ENCODE measurements at places on chromosomes 13 and 19. TPM values are rescaled to one million over a fixed set of nuclear protein-coding genes. Genes with fewer than 3 reads are reported as not detected.

Gene MUC16
- total RNA-seq, result 0.41 TPM

DNA sequence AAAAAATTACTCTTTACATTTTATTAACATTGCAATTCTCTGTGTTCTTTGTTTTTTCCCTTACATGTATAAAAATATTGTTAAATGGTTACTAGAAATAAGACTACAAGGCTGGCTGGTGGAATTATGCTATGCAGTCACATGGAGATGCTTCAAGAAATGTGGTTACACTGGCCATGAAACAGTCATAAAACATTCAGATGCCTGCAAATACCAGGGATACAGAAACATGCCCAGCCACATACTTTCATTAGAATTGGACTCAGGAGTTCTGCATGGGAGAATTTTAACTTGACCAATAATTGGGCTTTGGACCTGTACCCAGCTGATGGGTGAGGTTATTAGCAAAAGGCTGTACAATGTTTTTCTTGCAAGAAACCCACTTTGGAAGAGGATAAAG, 1407.7 kb upstream of the SLC10A2 start:
- no peaks in the 10 kb centered on the region for H3K4me1 ChIP-seq
- no peak overlapping the region for H3K27ac ChIP-seq
- no peak for DNase-seq
- H3K36me3 ChIP-seq, result no peaks in the 10 kb centered on the region
- H3K27me3 ChIP-seq, result no peaks in the 10 kb centered on the region
- H3K4me3 ChIP-seq, result no peak overlapping the region

DNA sequence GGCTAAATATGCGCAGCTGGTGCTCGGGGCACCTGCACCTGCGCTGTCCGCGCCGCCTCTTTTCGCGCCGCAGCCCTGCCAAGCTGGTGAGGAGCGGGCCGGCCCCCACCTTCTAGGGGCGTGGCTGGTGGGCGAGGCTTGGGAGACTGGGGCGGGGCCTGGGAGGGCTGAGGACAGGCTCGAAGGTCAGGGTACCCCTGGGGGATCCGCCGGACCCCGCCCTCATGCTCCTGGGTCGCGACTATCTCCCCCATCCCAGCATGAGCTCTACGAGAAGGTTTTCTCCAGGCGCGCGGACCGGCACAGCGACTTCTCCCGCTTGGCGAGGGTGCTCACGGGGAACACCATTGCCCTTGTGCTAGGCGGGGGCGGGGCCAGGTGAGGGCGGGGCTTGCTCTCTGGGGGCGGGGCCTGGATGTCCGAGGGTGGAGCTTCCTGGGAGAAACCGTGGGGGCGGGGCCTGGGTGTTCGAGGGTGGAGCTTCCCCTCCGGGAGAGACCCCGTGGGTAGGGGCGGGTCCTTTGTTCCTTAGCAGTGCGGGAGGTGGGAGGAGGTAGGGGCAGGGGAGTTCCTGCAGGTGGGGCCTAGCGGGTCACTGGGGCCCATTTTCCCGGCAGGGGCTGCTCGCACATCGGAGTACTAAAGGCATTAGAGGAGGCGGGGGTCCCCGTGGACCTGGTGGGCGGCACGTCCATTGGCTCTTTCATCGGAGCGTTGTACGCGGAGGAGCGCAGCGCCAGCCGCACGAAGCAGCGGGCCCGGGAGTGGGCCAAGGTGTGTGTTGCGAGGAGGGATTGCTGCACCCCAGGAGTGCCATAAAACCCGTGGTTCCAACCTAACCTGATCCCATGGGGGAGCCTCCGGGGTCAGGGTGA, 19.7 kb downstream of the PNPLA6 start:
- no peak overlapping the region for H3K4me3 ChIP-seq
- peak; percentile 74 for DNase-seq
- H3K27me3 ChIP-seq, result no peaks in the 10 kb centered on the region
- no peak overlapping the region for H3K27ac ChIP-seq
- peaks cover 84% of the 10 kb centered on the region for H3K36me3 ChIP-seq

Gene MRPL54
- total RNA-seq, result 59.7 TPM

Gene SYNGR4
- not detected for total RNA-seq

GRCh38 chr19:49988007-49988406, 27.0 kb upstream of the SIGLEC11 start:
- no peak overlapping the region for H3K4me3 ChIP-seq
- peaks cover 76% of the 10 kb centered on the region for H3K36me3 ChIP-seq
- no peaks in the 10 kb centered on the region for H3K4me1 ChIP-seq
- no peaks in the 10 kb centered on the region for H3K27me3 ChIP-seq
- H3K27ac ChIP-seq, result no peak overlapping the region

GRCh38 chr19:39823686-39824085, 10.3 kb downstream of the DYRK1B start:
- peaks cover 32% of the 10 kb centered on the region for H3K36me3 ChIP-seq
- H3K27ac ChIP-seq, result peak overlapping the region; percentile 76
- H3K4me3 ChIP-seq, result peak overlapping the region; percentile 86
- H3K27me3 ChIP-seq, result no peaks in the 10 kb centered on the region

DNA sequence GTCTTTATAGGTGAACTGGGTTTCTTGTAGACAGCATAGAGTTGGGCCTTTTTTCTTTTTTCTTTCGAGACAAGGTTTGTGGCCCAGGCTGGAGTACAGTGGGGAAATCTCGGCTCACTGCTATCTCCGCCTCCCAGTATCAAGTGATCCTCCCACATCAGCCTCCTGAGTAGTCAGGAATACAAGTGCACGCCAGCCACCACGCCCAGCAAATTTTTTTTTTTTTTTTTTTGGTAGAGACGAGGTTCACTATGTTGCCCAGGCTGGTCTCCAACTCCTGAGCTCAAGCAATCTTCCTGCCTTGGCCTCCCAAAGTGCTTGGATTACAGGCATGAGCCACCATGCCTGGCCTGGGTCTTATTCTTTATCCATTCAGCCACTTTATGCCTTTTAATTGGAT, 5.1 kb upstream of the CALM3 start:
- DNase-seq, result no peak
- H3K27ac ChIP-seq, result no peak overlapping the region
- no peaks in the 10 kb centered on the region for H3K36me3 ChIP-seq
- no peak overlapping the region for H3K4me3 ChIP-seq

Gene KIR3DL2
- 0.35 TPM for total RNA-seq

- H3K4me3 ChIP-seq, result peak overlapping the region; percentile 3
- H3K27ac ChIP-seq, result peak overlapping the region; percentile 72
- peaks cover 38% of the 10 kb centered on the region for H3K4me1 ChIP-seq
- H3K27me3 ChIP-seq, result no peaks in the 10 kb centered on the region
- DNase-seq, result no peak
- H3K36me3 ChIP-seq, result no peaks in the 10 kb centered on the region
Measured at GRCh38 chr13:30739761-30740642, 4.7 kb downstream of the ALOX5AP start.

DNA sequence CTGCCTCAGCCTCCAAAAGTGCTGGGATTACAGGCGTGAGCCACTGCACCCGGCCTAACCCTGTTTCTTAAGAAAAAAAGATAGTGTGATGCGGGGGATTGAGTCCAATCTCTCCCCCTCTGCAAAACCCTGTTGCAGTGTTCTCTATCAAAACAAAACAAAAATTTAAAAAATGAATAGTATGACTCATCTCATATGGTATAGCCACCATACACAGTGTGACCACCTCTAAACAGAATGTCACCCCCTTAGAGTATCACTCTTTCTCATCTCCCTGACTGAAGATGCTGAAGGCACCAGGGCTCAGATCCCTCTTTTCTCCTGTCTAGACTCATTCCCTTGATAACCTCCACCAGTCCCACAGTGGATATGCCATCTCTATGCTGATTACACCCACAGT, 6.8 kb upstream of the ERF start:
- no peaks in the 10 kb centered on the region for H3K4me1 ChIP-seq
- H3K27me3 ChIP-seq, result no peaks in the 10 kb centered on the region
- no peak overlapping the region for H3K27ac ChIP-seq
- no peak for DNase-seq
- H3K4me3 ChIP-seq, result no peak overlapping the region

DNA sequence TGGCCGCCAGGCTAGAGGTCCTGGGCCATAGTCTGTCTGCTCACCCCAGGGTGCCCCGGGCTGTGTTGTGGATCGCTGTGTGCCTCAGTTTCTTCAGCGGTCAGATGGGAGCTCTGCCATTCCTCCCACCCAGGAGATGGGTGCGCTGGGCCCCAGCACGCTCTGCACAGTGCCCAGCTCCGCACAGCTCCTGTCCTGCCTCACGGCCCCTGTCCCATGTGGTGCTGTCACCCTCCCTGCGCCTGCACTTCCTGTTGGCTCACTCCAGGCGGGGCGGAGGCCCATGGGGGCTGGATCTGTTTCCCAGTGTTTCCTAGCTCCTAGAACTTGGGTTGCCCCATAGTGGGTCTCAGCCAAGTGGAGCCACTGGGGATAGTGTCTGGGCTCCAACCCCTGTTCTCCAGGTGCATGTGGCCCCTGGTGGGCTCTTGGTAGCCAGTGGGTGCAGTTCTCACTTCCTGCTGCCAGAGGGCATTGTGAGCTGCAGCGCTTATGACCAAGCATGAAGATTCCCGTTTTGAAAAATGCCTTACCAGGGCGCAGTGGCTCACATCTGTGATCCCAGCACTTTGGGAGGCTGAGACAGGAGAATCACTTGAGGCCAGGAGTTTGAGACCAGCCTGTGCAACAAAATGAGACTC, 69.8 kb downstream of the KDM4B start:
- H3K27ac ChIP-seq, result no peak overlapping the region
- H3K36me3 ChIP-seq, result peaks cover 34% of the 10 kb centered on the region
- no peaks in the 10 kb centered on the region for H3K27me3 ChIP-seq
- H3K4me3 ChIP-seq, result no peak overlapping the region
- H3K4me1 ChIP-seq, result peaks cover 8% of the 10 kb centered on the region

Gene FPR1
- total RNA-seq, result 53.3 TPM

GRCh38 chr19:11538232-11539036, at the start of gene CNN1:
TSS of gene CNN1 (plus strand) at chr19:11538851. CDS start at chr19:11538928, 77 bp downstream.
- peak within 1 kb of the TSS; percentile 30 for H3K4me3 ChIP-seq
- H3K27me3 ChIP-seq, result peaks cover 11% of the 10 kb centered on the region
- no peak within 1 kb of the TSS for H3K27ac ChIP-seq
- H3K36me3 ChIP-seq, result no peaks in the 10 kb centered on the region
- no peak for DNase-seq

DNA sequence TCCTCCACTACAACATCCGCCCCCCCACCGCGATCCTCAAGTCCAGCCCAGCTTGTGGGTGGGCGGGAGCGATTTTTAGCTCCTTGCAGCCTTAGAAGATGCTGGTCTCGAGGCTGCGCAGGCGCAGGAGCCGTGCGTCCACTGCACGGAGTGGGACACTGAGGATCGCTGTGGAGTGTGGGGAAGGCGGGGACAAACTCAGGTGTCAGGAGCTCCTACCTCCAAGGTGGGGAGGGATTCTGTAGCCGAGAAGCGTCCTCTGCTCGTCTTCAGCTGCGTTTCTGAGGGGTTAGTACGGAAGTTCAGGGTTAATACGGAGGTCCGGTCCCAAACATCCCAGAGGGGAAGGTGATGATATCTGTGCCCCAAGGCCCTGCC, at the start of gene RTBDN:
Gene RTBDN, minus strand, starts transcription at position 14 of the 378 bp plus-strand sequence. CDS start 4,600 bp downstream, outside the sequence.
- H3K27ac ChIP-seq, result no peak within 1 kb of the TSS
- no peaks in the 10 kb centered on the region for H3K36me3 ChIP-seq
- H3K27me3 ChIP-seq, result peaks cover 91% of the 10 kb centered on the region
- no peak for DNase-seq
- H3K4me3 ChIP-seq, result peak within 1 kb of the TSS; percentile 40

Gene ZNF578
- 1.5 TPM for total RNA-seq

- no peak overlapping the region for H3K27ac ChIP-seq
- H3K4me3 ChIP-seq, result no peak overlapping the region
- DNase-seq, result no peak
- no peaks in the 10 kb centered on the region for H3K27me3 ChIP-seq
- no peaks in the 10 kb centered on the region for H3K36me3 ChIP-seq
Measured at GRCh38 chr13:93260591-93260990, 34.0 kb downstream of the GPC6 start.

DNA sequence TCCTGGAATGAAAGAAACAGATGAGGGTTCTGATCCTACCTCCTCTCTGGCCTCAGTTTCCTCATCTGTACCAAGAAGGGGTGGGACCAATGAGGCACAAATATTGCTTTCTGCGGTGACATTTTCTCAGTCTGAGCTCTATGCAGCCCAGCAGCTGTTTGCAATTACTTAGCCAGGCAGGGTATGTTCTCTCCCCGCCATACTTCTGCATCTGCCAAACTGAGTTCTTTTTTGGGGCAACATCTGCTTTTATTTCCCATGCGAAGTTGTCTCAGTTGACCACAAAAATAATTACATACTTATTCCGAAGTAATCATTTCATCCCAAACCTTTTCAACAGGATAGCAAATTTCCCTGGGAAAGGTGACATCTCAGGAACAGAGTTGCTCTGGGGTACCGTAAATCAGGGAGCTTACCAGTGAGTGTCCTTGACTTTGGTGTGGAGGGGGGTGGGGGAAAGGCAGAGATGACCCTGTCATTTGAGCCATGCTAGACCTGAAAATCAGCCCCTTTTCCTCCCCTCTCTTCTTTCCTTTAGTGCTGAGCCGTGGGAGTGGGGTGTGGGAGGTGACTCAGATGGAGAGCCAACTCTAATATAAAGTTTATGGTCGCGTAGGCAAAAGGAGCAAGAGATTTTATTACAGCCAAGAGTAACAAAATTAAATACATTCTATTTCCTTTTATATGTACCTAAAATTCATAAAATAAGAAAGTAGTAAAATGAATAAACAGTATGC, 165.7 kb upstream of the KL start:
- no peaks in the 10 kb centered on the region for H3K4me1 ChIP-seq
- H3K27ac ChIP-seq, result no peak overlapping the region
- DNase-seq, result no peak
- H3K27me3 ChIP-seq, result no peaks in the 10 kb centered on the region

- H3K4me3 ChIP-seq, result no peak overlapping the region
- no peaks in the 10 kb centered on the region for H3K36me3 ChIP-seq
- no peak overlapping the region for H3K27ac ChIP-seq
- no peaks in the 10 kb centered on the region for H3K4me1 ChIP-seq
- no peak for DNase-seq
Measured at GRCh38 chr19:4291184-4291732, 10.9 kb downstream of the TMIGD2 start.

Gene TYROBP
- total RNA-seq, result 367 TPM

Gene OR10H4
- total RNA-seq, result not detected

DNA sequence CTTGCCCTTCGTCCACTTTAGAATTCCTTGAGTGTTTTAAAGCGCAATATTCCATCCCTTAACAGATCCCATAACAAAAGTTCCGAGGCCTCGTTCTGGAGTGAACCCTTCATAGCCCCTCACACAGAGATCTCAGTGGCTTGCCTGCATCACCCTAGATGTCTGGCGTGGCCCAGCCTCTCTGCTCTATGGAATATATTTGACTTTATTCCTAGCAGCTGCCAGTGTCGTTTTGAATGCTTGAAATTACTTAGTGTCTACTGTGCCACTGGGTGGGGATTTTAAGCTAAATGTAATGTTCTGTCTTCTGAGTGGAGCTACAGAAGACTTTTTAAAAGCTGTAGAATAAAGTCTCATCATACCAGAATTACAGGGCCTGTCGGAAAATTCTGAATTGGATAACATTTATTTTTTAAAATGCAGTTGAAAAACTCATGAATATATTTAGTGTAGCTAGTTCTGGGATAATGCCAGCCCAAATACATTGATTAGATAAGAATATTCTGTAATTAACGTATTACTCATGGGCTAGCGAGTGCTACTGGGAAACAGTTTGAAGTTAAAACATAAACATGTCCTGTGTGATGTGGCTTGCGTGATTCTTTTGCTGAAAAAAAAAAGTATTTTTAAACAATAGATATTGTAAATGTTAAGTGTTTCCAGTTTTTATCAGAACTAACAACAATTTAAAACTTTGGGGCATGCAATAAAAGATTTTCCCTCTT, 111.8 kb downstream of the ESD start:
- DNase-seq, result no peak
- peaks cover 20% of the 10 kb centered on the region for H3K4me1 ChIP-seq
- no peaks in the 10 kb centered on the region for H3K27me3 ChIP-seq
- H3K27ac ChIP-seq, result peak overlapping the region; percentile 17

GRCh38 chr13:91797567-91797966, 399.1 kb downstream of the GPC5 start:
- no peaks in the 10 kb centered on the region for H3K36me3 ChIP-seq
- no peaks in the 10 kb centered on the region for H3K4me1 ChIP-seq
- no peak overlapping the region for H3K4me3 ChIP-seq
- no peak overlapping the region for H3K27ac ChIP-seq
- DNase-seq, result no peak

Gene CRX
- total RNA-seq, result not detected
